ENCODE measurements at places on chromosomes 4 and X.

GRCh38 chr4:123954220-123954619 lies 557.6 kb downstream of the SPRY1 start:
- DNase-seq: no peak

DNA sequence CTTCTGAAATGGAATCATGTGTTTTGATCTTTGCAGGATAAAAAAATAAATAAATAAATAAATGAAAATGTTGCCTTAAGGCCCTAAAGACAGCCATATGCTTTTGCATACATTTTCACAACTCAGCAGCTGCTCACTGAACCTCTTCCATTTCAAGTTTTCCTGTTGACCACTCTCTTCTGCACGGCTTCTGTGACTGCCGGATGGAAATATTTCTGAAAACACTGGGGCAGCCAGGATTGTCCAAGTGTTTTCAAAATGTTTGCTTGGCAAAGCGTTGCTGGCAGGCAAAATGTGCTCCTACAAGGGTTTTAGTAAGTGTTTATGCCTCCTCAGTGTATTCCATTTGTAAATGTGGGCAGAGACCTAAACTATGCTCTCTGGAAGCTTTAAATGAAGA lies 208.1 kb upstream of the IL1RAPL1 start:
- no peak for DNase-seq

DNA sequence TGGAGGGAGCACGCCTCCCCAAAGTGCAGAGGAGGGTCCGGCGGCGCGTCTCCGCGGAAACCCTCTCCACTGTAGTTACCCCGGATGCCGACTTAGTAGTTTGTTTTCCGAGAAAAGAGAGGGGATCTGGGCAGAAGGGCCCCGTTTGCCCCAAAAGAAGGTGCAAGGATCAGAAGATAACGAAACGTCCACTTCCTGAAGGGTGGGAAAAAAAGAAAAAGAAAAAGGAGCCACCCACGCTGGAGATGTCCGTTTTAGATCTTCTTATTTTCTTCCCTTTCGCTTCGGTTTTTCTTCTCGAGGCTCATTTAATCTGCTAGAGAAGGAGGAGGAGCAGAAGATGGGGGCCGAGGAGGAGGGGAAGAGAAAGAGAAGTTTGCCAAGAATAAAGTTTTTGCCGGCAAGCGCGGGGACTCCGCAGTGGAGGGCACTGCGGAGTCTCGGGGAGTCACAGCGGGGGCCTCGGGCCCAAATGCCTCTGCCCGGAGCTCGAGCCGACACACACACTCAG lies 517 bp downstream of the LEF1 start:
- no peak for DNase-seq

DNA sequence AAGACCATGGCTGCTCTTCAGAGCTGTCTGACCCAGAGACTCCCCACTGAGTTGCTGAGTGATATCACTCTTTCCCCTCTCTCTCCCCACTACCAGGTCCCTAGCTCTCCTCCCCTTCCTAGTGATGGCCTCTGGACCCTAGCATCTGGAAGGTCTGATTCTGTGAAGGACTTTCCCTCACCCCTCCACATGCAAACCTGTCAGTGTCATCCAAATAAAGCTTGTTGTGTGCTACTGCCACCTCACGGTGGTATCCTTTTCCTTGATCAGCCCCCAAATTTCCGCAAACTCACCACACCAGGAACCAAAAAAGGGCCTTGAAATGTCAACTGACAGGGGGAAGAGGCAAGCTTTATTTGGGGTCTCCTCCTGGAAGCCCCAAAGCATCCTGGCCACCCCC lies 500.2 kb downstream of the IDS start:
- DNase-seq: no peak

- DNase-seq: no peak
These were observed 207.7 kb downstream of the STIM2 start for GRCh38 chr4:27068151-27068867.

DNA sequence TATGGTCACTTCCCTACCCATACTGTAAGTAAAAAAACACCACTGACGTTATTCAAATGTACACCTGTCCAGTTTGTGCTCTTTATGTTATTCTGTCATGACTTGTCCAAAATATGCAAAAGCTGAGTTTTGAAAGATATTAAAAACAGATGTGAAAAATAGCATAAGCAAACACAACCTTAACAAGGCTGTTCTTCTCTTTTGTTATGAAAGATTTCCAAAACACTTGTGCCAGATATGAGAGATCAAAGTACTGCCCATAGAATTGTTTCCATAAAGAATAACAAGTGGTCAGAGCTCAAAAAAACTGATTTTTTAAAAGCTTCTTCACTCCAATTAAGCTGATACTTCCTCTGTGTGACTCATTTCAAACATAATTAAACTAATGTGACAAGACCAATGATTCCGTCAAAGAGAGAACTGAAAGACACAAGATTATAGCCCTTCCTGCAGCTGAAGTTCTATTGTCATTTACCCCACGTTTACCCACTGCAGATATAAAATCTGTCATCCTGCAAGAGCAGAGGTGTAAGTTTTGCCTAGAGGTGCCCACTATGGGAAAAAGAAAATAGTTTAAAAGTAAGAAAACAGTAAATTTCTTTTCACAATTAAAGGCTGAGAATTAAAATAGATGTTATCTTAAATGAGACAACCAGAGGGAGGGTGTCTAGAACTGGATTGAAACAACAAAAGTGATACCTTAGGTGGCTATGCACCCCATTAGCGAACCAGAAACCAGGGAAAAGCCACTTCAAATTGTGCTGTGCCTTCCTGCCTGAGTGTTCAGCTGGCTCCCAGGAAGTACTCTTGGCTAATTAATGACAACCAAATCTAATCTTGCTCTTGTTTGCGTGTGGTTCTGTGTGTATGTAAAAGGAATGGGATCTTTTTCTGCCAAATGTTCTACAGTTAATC lies 30.1 kb downstream of the RASSF6 start:
- DNase-seq: no peak

DNA sequence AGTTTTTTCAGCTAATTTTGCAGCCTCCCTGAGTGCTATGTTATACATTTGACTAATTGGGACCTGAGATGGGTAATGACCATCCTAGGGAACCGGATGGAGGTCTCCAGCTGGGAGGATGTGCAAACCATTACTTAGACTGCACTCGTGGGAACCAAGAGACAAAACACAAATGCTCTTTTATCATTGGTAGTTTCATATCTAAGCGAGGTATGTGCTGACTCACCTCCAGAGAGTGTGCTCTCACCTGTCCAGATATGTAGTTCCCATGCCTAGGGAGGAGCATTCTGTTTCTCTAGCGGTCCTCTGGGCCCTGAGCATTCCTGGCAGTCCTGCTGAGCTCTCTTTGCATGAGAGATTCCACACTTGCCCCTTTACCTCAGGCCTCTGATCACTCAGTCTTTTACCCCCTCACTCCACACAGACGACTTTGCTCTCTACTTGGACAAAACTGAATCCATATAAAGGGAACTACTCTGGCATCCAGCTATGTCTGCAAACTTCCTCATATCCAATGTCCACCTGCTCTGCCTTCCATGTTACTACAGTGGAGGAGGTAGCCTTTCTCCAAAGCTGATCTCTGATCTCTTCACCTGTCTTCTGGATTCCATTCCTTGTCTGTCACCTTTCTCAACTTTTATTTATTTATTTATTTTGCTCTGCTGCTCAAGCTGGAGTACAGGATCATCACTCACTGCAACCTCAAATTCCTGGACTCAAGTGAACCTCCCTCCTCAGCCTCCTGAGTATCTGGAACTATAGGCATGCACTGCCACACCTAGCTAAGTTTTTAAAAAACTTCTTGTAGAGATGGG lies 88.4 kb downstream of the LRP2BP start:
- no peak for DNase-seq

DNA sequence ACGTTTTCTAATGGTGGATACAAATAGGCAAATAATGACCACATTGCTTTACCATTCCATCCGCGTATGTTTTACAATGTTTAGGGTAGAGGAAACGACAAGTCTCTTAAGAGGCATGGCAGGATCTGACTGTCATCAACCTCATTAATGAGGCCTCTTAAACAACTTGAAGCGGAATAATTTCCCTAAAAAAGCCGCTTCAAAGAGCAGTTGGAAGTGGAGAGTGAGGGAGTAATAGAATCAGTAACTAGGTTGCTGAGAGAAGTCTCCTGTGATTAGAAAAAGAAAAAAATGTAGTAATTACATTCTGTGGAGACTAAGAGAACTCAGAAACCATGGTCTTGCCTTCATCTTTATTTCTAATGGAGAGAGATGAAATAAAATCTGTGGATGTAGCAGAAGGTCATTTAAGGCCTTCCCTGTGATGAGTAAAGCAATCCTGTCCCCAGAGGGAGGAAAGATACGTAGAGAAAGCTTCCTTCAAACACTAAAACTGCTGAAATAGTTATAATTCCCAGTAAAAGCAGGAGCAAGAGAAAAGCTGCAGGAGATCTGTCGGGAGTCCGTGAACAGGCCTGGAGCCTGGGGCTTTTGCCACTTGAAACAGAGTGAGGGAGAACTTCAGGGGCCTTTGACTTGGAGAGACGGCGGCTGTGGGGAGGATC lies 11.1 kb upstream of the SEPSECS start:
- no peak for DNase-seq

DNA sequence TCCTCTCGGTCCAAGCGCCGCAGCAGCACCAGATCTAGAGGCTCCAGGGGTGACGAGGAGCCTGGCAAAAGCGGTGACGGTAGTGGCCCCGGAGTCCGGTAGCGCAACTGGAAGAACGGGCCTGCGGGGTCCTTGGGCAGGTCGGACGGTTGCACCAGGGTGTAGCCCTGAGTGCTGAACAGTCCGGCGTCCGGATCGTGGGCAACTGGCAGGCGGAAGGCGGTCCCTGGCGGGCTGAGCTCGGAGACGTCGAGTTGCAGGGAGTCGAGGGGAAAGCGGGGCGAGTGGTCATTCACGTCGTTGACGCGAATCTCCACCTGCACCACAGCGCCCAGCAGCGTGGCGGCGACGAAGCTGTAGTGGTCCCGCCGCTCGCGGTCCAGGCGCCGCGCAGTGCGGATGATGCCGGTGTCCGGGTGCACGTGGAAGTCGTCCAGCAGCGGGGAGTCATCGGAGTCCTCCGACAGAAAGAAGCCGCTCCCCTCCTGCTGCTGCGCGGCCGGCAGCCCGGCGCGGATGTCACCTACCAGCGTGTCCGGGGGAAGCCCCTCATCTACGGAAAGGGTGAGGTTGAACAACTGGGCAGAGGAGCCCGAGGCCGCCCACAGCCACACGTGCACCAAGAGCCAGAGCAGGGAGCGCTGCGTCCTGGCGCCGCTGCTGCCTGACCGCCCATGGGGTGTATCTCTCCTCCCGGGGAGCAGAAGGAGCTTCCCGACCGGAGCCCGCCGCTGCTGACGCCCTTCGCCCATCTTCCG lies 837 bp downstream of the DCHS2 start:
- DNase-seq: no peak

Data from stimulated activated CD4-positive, alpha-beta T cell treated with anti-CD3 and anti-CD28 coated beads, Interleukin-2, amount 100 ng/mL, for 48 hours (primary cell).